ENCODE measurements at places on chromosomes 4 and X. TPM values are rescaled to one million over a fixed set of nuclear protein-coding genes. Genes with fewer than 3 reads are reported as not detected.

GRCh38 chr4:116752027-116752426 lies 333.3 kb downstream of the TRAM1L1 start:
- DNase-seq: no peak

The NKX3-2 gene
- total RNA-seq: 2.4 TPM

The DDX60 gene
- total RNA-seq: 3.3 TPM

The MORC4 gene
- 21.2 TPM for total RNA-seq

The TMEM144 gene
- 2.2 TPM for total RNA-seq

- DNase-seq: no peak
These were observed 19.6 kb downstream of the CCNG2 start for GRCh38 chr4:77176640-77177039.

DNA sequence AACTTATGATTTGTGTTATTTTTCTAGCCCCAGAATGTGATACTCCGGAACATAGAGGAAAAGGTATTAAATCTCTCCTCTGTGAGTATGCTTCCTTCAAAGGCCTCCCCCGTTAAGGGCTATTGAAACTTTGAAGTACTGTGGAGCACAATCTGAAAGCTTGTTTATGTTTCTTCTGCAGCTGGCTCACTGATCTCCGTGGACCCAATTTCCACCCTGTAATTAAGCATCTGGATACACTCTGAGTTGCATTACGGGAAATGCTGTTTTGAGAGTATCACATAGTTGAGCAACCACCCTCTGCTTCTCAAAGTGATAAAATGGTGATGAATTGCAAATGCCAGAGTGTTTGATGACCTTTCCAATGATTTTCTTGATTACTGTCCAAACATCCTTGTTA lies 296.8 kb upstream of the PABPC5 start:
- no peak for DNase-seq

- DNase-seq: peak; percentile 14
These were observed 68.6 kb downstream of the RXFP1 start for GRCh38 chr4:158590306-158590705.

- no peak for DNase-seq
These were observed 16.9 kb upstream of the PDLIM3 start for GRCh38 chr4:185552254-185552653.

The ART3 gene
- total RNA-seq: not detected

DNA sequence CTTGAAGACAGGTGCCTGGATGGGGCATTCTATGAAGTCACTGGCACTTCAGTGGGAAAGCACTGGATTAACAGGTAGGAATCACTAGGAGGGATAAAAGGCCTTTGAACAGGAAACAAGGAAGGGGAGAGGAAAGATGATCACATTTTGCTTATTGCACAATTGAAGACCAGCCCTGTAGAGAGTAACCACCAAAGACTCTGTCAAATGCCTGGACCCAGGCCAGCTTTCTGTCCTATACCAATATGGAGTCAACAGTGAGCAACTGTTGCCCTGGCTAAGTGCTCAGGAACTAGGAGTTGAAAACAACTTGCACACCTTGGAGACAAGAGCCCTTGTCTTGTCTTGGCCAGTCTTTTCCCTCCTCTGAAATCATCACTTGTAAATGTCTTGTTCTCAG lies 14.1 kb upstream of the RTL3 start:
- no peak for DNase-seq

DNA sequence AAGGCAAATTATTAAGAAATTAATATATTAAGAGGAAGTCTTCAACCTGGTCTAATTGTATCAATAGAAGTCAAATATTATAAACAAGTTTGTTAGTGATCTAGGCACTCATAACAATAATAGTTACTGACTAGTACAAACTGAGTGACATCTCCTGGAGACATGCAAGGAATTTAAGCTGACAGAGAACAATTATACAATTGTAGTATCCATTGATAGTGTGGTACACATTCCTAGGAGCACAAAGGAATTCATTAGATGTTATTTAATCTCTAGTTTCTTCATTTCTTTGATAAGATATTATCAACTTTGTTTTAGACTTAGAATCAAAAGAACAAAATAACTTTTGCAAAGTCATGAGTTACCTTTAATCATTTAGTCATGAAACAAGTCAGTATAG lies 1048.6 kb downstream of the PCDH7 start:
- DNase-seq: no peak

The HELQ gene
- 11.5 TPM for total RNA-seq

DNA sequence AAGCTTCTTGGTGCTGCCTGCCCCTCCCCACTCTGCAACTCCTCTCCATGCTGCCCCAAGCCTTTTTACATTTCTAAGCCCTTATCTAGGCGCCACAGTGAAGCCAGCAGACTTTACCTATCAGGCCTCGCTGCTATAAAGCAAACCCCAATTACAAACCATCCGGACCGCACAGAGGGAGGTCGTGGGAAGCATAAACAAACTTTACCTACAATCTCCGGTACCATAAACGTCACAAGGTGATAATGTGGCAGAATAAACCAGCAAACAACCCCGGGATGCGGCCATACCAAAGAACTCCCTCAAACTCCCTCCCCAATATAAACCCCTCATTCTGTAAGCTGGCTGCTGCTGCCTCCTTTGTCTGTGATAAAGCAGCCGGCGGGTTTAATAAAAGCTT lies 54.0 kb upstream of the ZCCHC13 start:
- no peak for DNase-seq

DNA sequence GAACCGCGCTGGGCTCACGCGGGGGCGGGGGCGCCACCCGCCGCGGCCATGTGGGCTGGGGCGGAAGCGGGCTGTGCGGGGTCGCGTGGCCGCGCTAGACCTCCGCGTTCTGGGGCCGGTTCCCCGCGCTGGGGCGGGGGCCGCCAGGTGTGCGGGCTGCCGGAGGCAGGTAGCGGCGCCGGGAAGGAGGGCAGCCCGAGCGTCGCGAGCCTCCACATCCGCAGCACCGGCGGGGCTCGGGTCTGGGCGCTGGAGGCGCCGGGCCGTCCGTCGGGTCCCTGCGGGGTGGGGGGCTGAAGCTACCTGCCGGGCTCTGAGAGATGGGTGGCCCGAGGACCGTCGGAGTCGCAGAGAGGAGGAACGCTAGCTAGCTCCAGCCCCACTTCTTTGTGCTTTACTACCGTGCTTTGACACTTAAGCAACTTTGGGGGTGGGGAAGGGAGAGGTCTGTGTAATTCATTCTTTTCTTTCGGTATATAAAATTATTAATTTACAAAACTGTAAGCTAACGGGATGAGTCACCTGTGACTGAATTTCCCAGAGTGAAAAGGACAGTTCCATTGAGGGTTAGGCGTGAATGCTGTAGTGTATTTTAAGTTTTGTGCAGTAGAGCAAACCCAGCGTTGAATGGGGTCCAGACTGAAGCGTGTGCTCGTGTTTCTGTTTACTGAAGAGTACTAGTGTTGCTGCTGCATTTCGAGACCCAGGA lies 689 bp downstream of the METAP1 start:
- no peak for DNase-seq

GRCh38 chrX:119745283-119745848 lies 13.0 kb upstream of the SOWAHD start:
- no peak for DNase-seq

DNA sequence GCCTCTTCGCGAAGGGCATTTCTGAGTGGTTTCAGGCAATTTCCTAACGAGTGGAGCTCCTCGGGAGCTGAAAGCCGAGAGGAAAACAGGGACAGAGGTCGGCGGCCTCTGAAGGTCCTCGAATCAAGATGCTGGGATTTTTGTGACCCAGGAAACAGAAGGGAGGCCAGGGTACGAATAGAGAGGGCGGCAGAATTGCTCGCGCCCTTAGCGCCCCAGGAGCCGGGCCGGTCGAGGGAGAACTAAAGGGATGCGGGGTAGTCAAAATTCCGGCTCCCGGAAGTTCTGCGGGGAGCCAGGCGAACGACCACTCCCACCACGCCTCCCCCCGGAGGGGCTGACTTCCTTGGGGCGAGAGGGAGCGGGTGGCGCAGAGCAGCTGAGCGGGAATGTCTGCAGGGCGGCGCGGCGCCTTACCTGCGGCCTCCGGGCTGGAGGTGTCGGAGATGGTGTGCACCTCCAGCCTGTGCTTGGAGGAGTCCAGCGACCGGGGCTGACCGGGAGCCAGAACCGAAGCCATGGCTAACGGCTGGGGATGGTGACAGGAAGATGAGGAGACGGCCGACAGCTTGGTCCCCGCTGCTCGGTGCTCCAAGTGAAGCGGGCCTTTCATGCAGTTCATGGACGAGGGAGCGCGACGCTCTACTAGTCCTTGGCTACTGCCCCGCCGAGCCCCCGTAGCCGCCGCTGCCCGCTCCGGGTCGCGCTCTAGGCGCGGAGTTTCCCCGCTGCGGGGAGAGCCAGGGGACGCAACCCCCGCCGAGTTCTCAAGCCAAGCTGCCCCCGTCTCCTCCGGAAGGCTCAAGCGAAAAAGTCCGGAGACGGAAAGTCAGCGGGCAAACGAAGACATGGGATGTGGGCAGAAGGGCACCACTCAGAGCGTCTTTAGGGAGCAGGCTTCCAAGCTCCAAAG lies 782 bp downstream of the PITX2 start:
- DNase-seq: no peak

The INTU gene
- total RNA-seq: 11.2 TPM

DNA sequence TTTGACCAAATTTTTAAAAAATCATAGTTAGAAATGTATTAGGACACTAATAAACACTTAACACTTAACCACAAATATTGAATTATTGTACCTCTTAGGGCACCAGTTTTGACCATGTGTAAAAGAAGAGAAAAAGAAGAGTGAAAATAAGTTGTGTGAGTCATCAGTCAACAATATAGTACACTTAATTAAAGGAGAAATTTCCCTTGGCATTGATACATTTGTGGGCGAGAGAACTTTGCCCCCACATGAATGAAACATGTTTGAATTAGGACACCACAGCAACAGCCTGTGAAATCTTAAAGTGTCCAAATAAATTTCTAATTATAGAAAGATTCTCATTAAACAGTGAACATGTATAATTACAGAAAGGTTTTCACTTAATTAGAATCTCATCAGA lies 1292.8 kb upstream of the TENM3 start:
- DNase-seq: no peak

The SRPX2 gene
- total RNA-seq: 8.8 TPM

- DNase-seq: no peak
These were observed 24.8 kb downstream of the LRBA start for GRCh38 chr4:150990250-150990649.

DNA sequence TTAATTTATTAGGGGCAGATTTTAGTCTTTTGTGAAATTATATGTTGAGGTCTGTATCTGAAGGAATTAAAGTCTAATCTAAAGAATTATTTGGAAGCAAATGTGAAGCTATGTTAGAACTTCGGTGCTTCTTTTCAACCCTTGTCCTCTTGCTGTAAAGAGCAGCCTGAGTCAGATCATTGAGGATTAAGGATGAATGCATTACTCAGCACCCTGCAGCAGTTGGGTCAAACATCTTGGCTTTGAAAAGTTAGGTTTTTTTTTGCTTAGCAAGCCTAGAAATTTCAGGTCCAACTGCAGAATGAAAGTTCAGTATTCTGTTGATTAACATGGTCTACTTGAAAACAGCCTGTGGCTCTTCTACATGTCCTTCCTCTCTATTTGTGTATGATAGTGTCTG lies 57.6 kb downstream of the SLC4A4 start:
- DNase-seq: no peak

DNA sequence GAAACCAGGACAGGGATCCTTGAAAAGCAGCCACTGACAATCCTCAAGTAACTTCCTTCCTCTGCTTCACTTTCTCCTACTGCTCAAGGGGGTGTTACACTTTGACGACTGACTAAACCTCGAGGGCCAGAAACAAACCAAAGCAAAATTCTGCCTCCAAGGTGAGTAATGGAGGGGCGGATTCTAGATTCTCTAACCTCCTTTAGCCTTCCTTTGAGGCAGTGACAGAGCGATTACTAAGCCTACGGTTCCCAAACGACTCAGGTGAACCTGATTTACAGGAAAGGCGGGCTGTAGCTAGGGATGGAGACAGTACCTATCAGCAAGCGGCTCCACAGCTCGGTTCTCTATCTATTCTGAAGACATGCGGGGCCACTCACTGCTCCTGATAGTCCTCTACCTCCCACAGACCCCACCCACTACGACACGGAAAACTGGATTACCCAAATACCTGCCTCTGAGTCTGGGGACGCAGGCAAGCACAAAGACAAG lies 487 bp downstream of the TBCK start:
- DNase-seq: peak; percentile 23

GRCh38 chr4:38371391-38371851 lies 292.6 kb upstream of the KLF3 start:
- DNase-seq: peak; percentile 56

The PALLD gene
- total RNA-seq: 44.1 TPM

Data from A673 (cell line).